Activated CD4-positive, CD25-positive, alpha-beta regulatory T cell (primary cell): ENCODE measurements at places on chromosomes 12 and 14.

- DNase-seq = no peak
These were observed 417.3 kb downstream of the SNAPC1 start for GRCh38 chr14:62179367-62180018.

DNA sequence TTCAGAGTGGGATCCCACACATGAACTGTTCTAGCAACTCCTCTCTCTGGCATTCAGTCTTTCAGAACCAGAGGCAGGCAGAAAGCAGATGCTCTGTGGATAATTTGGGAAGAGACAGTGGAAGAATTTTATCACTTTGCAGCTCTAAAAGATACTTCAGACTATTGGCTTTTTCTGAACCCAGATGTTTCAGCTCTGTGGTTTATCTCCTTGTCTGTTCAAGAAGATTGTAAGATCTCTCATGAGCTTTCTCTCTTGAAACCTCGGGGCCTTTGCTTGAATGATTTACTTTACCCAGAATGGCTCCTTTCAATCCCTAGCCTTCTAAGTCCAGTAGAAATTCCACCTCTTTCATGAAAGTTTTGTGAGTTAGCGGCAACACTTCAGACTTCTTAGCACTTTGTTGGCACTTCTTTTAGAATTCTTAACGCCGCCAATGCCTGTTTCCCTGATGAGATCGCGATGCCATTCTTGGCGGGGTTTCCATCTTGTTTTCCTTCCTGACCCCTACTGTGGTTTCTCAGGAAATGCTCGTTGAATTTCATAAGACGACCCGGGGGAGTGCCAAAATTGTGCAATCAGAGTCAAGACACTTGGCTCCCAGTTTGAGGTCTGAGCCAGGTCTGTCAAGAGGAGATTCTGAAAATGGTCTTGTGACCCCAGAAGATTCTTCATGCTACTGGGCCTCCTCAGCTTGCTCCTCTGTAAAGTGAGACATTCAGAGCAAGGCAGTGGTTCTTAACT, 107.0 kb upstream of the PRICKLE1 start:
- no peak for DNase-seq

- no peak for DNase-seq
These were observed 12.0 kb downstream of the ADSS1 start for GRCh38 chr14:104735830-104736642.

GRCh38 chr14:34776611-34777010, 62.2 kb upstream of the CFL2 start:
- no peak for DNase-seq

DNA sequence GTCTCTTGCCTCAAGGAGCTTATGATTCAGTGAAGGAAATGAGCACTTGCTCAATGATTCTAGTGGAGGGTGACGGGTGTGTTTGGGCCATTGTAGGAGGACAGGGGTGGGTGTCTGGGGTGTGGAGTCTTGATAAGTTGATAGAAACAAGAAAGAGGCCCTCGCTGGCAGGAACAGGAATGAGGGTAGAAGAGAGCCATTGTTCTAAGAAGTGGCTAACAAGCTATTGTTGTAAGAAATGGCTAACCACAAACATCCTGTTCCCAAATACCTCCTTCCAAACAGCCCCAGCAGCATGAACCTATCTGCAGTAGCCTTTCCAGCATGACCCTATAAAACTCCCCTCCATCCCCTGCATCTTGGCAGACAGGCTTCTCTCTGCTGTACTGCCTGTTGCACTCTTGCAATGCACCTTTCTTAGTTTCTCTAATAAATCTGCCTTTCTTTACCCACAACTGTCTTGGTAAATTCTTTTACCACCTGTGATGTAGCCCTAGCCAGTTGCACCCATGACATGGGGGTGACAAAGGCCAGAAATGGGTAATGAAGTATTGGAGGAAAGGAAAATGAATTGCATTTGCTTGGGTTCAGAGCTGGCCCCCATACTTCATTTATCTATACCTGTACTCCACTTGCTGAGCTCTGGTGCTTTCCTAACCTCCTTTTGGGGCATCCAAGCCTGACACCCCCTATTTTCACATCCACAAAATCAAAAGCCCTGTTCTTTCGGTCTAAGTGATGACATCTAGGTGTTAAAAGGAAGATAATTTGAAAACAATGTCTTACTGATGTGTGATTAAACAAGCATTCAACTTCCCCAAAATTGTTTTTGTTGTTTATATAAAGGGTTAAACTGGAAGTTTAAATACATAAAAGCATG, 389.1 kb downstream of the GRIN2B start:
- DNase-seq = no peak

DNA sequence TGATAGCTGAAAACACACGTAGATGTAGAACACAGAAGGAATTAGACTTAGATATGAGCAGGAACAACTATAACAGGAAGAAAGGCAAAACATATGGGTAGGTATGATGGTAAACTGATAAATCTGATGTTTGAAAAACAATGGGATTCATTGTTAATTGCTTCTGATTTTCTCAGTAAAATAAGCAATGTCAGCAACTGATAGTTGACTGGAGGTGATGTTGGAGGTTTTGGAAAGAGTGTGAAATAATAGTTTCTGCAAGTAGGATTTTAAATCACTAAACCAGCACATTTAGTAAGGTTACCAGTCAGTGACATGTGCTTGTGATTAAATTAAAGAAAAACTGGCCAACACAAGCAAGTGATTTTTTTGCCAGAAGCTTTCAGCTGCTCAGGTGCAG, 123.0 kb upstream of the CPNE8 start:
- DNase-seq = no peak

GRCh38 chr12:9702255-9702654, 30.6 kb downstream of the CLECL1 start:
- no peak for DNase-seq

- no peak for DNase-seq
These were observed 83.8 kb downstream of the SLC38A6 start for GRCh38 chr14:61064856-61065255.

DNA sequence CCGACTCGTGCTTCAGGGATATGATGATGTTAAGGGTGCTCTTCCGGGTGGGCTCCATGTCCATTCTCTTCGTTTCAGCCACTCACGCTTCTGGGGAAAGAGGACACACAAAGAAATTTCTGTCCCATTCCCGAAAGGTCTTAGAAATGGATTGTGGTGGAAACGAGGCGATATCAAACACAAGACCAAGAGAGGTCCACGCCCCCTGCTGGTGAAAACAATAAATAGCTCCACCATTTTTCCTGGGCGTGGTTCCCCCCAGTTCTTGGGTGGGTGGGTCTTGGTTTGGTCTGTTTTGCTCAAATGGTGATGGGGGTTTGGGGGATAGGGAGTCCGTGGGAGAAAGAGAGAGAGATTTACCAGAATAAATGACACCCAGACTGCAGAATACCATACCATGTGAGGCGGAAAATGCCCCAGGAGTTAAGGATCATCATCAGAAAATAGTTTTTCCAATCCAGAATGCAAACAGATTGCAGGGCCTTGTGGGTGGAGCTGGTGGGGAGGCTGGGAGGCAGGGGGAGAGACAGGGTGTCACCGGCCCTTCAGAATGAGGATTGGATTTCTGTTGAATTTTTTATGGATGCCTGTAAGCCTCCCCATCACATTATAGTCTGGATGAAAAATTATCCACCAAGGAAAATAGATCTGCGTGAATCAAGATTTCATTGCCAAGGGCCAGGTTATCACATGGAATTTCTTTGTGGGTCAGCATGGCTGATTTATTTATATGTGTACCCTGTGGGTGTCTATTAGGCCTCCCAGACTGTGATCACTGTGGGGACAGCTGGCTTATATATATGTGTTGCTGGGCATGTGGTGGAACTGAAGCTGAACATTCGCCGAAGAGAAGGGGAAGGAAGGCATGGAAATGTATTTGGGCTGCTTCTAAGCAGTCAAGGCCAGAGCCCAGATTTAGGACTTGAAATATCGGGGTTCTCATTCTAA, 55.8 kb downstream of the SRRM4 start:
- DNase-seq = no peak

DNA sequence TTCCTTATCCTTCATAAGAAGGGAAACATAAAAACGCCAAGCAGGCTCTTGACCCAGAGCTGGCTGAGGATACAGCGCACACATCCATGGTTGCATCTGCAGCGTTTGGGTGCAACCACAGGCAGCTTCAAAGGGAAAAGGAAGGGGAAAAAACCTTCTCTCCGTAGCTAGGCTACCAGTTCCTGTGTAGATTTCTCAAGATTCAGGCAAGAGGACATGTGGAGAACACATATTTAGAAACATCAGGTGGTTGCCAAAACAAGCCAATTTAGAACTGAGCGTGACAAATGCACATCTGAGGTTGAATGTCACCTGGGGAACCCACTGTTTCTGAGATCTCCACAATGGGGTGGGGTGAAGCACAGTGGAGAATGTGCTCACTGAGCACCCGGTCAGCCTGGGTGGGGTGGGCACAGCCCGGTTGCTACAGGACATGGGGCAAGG, 78.3 kb upstream of the BDKRB2 start:
- no peak for DNase-seq

GRCh38 chr12:71565535-71565934, 98.1 kb downstream of the ZFC3H1 start:
- DNase-seq = no peak

DNA sequence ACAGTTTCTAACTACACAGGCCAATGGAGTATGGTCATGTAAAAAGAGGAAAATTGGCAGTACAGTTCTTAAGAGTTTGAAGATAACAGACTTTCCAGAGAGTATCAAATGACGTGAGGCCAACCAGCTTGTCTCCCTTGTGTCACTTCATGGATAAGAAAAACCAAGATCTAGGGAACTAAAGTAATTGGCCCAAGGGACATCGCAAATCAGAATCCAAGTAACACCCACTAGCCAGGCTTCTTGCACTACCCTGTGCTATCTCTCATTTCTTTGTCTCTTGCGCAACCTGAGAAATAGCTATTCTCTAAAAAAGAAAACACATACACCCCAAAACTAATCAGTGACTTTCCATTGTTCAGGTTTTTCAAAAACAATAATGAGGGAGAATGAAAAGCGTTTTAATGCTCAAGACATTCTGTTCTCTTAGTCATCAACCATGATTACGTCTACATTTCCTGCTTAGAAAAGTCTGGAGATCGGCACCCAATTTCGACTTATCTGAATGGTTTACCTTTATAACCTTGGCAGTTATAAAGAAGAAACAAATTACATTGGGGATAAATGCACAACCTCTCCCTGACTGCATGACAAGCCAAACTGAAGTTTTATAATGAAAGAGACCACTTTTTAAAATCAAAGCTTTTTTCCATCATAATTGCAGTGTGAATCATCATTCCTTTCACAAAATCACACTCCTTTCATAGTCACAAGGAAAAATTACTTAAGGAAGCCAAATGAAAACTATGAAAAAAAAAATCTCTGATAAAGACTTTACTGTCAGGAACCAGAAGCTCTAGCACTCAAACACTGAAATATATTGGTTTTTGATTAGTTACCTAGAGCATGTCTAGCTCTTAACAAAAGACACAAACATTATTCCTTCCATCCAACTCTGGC, 42.1 kb downstream of the TMTC1 start:
- no peak for DNase-seq

- no peak for DNase-seq
These were observed 9.0 kb downstream of the TAPBPL start for GRCh38 chr12:6460751-6461371.

DNA sequence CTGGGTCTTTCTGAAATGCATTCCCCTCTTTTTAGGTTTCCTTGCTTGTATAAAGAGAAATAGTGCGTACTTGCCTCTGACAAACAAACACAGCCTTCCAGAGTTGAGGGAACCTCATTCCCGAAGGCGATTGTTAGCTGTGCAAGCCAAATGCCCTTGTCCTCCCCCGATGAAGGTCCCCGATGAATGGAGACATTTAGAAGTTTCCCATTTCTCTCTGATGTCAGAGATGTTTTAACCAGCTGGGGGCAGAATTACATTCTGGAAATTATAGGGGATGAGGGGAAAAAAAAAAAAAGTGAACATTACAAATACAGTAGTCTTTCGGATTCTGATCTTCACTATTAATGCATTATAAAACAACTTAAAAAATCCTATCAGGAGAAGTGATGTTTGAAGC, 366.8 kb downstream of the VRK1 start:
- DNase-seq = no peak

DNA sequence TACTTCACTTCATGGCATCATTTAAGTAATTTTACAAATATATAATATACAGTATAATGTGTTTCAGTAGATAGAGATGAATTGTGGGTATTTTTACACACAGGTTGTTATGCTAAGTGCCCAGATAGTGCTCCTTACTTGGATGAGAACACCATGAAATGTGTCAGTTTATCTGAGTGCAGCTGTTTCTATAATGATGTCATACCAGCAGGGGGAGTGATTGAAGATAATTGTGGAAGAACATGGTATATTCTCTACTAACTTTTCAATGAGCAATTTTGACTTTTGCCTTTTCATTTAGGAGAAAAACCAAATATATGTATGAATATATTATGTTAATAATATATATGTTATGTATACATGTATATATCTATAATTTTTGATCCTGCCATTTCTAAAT, 221.6 kb downstream of the LRRK2 start:
- no peak for DNase-seq

GRCh38 chr12:4041187-4041885, 168.1 kb upstream of the PARP11 start:
- DNase-seq = no peak

- no peak for DNase-seq
These were observed 493.4 kb upstream of the TMEM132C start for GRCh38 chr12:127773520-127773919.

DNA sequence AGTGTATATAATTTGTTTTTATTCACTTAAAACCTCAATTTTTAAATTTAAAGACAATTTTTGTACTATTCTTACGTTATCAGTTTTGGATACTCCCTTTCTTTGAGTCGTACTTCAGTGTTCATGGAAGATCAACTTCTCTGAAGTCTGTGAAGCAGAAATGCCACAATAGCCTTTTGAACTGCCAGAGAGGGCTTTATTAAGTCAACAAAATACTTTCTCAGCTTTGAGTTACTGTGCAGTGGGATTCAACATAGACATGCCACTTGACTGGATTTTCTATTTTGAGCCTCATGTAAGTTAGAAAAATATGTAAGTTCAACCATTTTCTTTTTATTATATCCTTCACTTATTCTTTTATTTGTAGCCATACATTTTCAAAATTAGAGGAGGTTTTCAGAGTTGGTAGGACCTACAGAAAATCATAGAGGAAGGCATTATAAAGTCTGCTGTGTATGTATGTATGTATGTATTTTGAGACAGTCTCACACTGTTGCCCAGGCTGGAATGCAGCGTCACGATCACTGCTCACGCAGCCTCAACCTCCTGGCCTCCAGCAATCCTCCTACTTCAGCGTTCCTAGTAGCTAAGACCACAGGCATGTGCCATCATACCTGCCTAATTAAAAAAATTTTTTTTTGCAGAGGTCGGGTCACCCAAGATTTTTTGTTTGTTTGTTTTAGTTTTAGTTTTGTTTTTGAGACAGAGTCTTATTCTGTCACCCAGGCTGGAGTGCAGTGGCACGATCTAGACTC, 31.3 kb upstream of the BCAT1 start:
- no peak for DNase-seq

GRCh38 chr12:92529944-92530343, 172.8 kb upstream of the PLEKHG7 start:
- DNase-seq = no peak

- DNase-seq = no peak
These were observed 10.7 kb upstream of the UBC start for GRCh38 chr12:124925117-124925516.

GRCh38 chr12:58773986-58774385, 146.3 kb downstream of the LRIG3 start:
- DNase-seq = no peak
